Cortex of kidney (tissue), 1 donor: ENCODE measurements at places on chromosomes 5 and 9.

GRCh38 chr9:6444128-6444527, 31.1 kb downstream of the UHRF2 start:
- no peak for DNase-seq

DNA sequence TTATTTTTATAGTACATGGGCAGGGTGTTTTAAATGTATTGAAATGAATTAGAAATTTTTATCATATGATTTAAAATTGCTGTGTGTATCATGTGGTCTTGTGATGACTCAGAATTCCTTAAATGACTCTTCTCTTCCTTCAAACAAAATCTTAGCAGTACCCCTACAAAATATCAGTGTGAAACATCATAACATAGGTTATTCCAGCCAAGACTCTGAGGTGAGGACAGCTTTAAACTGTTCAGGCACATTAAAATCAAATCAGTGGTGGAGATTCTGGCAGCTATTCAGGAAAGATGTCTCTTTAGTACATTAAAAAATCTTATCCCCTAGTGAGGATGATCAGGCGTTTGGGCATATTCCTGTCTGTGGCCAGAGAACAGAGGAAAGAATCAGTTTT, 174.0 kb downstream of the MAN2A1 start:
- no peak for DNase-seq

DNA sequence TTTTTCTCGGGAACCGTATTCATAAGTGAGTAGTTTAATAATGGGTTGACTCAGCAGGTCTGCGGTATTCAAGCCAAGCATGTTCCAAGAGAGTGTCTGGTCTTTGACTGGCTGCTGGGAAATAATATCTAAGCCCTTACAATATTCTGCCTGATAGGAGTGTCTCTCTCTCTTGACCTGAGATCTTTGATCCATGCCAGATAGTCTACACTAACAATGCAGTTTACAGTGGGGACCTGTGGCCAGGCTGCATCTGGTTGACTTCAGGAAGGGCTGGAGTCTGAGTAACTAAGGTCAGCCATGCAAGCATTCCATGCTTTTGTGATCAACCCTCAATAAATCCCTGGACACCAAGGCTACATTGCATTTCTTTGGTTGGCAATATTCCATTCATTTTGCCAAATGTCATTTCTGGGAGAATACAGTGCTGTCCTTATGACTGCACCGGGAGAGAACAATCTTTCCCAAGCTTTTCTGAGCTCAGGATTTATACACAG, 195.5 kb downstream of the SEMA5A start:
- no peak for DNase-seq

DNA sequence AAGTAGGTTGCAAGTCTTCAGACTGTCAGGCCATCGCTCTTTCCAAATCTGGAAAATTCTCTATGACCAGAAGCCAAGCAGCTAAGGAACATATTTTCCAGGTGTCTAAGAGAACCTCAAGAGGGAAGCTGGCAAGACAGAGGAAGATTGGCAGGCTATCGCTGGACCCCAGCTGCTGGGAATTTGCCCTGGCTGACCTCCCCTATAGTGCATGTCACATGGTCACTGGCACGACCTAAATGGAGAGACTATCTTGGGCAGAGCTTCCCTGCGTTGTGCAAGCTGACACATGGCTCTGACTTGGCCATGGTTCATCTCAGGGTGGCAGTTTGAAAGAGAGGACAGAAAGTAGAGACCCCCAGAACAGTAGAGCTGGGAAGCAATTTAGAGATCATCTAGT, 104.9 kb upstream of the ZNF618 start:
- DNase-seq, result no peak

GRCh38 chr5:154610321-154611154, 132.5 kb upstream of the HAND1 start:
- no peak for DNase-seq

- no peak for DNase-seq
Observed at GRCh38 chr5:36436306-36436705, 134.6 kb upstream of the RANBP3L start.

- DNase-seq, result no peak
Observed at GRCh38 chr5:150339841-150340240, 17.7 kb upstream of the TCOF1 start.

- DNase-seq, result no peak
Observed at GRCh38 chr9:109450346-109450745, 47.8 kb downstream of the PTPN3 start.

- DNase-seq, result no peak
Observed at GRCh38 chr9:137114613-137115393, at the start of gene DPP7. DPP7 (minus strand) TSS chr9:137114733; CDS start chr9:137114713, 20 bp downstream.

- no peak for DNase-seq
Observed at GRCh38 chr9:99377790-99378775, 156.0 kb downstream of the SEC61B start.

- no peak for DNase-seq
Observed at GRCh38 chr9:38622288-38622674, 1.9 kb upstream of the ANKRD18A start.

GRCh38 chr9:120974921-120975320, 48.3 kb upstream of the TRAF1 start:
- no peak for DNase-seq

- no peak for DNase-seq
Observed at GRCh38 chr5:6201631-6202030, 176.7 kb downstream of the MED10 start.

- no peak for DNase-seq
Observed at GRCh38 chr5:120035815-120036577, 406.6 kb downstream of the FAM170A start.

- no peak for DNase-seq
Observed at GRCh38 chr9:36848946-36849345, 185.1 kb downstream of the PAX5 start.

DNA sequence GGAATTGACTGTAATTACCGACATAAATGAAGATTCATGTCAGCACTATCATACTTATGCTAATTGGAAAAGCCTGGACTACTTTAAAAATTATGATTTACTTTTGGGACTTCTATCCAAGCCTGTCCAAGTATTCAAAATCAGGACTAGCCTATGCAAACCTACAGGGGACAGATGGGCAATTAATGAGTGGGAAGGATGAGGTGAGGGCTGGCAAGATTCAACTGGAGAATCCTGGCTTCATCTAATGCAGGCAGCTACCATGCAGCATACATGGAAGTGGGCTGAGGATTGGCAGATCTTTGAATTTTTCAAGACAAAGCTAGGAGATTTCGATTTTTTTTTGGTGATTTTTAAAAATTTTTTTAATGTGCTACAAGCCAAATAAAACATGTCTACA, 532.6 kb downstream of the CSNK1G3 start:
- no peak for DNase-seq

DNA sequence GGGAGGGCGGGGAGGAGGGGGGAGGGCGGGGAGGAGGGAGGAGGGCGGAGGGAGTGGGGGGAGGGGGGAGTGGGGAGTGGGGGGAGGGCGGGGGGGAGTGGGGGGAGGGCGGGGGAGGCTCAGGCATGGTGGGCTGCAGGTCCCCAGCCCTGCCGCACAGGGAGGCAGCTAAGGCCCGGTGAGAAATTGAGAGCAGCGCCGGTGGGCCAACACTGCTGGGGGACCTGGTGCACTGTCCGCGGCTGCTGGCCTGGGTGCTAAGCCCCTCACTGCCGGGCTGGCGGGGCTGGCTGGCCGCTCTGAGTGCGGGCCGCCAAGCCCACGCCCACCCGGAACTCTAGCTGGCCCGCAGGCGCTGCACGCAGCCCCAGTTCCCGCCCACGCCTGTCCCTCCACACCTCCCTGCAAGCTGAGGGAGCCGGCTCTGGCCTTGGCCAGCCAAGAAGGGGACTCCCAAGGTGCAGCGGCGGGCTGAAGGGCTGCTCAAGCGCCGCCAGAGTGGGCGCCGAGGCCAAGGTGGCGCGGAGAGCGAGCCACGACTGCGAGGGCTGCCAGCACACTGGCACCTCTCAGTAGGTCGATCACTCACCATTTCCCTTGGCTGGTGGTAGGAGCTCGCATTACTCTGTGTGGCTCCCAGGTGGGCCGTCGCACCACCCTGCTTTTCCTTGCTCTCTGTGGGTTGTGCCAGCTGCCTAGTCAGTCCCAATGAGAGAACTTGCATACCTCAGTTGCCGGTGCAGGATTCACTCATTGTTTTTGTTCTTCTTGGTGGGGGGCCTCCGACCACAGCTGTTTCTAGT, 160.2 kb downstream of the CNTLN start:
- no peak for DNase-seq

- DNase-seq, result no peak
Observed at GRCh38 chr5:82584631-82585030, 306.5 kb upstream of the RPS23 start.

- no peak for DNase-seq
Observed at GRCh38 chr5:775961-776861, 8.3 kb downstream of the ZDHHC11B start.

DNA sequence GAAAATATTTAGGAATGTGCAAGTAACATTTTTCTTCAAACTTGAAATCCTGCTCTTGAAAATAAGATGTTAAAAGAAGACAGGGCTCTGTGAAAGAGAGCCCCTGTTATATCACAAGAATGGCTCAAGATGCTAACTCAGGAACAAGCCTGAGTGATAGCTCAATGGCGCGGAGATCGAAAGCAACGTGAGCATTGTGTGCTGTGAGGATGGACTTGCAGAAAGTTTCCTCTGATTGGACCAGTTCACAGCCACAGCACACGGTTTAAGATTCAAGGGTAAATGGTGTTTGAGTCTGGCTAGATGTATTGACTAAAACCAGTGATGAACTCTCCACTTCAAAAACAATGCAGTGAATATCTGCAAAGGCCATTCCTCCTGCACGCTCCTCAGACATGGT, 2387.0 kb downstream of the MAT2B start:
- DNase-seq, result no peak

GRCh38 chr5:1925111-1926070, 42.7 kb upstream of the IRX4 start:
- no peak for DNase-seq

DNA sequence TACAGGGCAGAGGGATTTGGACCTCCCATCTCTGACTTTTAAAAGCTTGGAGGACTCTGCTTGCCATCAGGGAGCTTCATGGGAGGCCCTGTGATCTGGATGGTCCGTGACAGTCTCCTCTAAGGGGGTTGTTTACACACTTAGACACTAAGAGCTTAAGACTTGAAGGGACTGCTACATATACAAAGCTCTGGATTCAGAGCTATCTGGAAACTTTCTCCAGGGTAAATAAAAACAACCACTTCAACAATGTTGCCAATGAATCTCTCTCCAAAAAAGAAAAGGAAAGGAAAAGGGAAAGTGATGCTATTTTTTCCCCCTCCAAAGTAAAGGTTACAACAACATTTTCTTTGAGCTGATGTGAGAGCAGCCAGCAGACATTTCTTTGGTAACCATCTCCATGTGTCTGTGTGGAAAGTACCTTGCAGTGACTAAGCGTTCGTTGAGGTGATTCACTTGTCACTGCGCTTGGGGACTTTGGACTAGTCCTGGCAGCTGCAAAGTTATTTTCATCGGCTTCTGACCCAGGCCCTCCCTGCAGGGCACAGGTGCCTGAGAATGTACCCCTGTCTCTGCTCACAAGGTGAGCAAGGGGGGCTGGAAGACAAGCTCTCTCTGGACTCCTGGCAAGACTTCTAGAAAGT, 262.1 kb upstream of the KLF4 start:
- no peak for DNase-seq

GRCh38 chr9:106350777-106351176, 512.2 kb upstream of the ZNF462 start:
- DNase-seq, result no peak

- DNase-seq, result no peak
Observed at GRCh38 chr9:4894076-4894475, 91.0 kb upstream of the JAK2 start.

DNA sequence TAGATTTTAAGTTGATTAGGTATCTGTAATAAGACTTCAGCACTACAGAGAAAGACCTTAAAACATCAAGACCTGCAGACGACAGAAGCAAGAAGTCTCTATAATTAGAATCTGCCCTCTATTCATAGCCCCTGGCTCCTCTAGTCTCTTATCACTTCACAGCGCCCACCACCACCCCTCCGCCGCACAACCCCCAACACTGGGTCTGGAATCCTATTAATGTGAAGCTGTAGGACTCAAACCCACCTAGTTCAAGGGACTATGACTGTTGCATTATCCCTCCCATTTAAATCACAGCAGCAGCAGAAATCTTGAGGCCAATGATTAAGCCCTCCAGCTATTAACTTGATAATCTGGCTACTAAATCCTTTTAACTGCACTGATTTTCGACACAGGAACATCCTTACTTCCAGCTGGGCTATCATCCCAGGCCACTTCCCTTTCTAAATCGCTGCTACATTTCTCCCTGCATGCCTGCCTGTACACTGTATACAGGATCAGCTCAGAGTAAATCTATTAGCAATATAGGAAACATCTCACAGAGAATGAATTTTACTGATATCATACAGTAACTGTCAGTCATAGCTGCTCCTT, 159.5 kb upstream of the GRAMD2B start:
- DNase-seq, result no peak

GRCh38 chr5:81829242-81829641, 78.3 kb upstream of the SSBP2 start:
- DNase-seq, result no peak

DNA sequence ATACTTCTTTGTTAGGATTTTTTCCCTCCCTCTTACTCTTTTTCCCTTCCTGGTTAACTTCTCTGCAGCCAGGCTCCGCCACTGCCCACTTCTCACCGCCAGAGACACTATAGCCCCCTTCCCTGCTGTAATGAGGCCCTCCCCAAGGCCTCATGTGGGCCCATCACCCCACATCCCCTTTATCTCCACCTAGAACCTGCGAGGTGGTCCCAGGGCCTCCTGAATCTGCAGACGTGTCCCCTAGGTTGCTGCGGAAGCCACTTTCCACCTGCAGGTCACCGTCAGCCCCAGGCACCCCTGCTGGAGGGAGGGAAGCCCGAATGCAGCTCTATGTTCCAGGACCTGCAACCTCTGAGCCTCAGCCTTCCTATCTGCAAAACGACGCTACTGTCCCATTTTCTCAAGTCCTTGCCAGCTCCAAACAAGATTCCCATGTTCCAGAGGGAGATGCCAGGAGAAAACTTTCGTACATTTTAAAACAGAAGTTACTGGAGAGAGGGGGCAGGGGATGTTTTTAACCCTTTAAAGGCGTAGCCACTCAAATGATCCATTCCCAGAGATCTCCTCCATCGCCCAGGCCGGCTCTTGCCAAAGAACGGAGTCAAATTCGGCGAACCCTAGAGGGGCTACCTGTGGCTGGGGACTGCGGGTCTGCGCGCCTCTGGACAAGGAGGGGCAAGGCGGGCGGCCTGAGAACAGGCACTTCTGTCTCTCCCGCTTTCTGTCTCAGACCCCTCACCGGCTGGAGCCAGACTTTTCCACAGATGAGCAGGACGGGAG, 929 bp downstream of the SH3PXD2B start:
- no peak for DNase-seq

DNA sequence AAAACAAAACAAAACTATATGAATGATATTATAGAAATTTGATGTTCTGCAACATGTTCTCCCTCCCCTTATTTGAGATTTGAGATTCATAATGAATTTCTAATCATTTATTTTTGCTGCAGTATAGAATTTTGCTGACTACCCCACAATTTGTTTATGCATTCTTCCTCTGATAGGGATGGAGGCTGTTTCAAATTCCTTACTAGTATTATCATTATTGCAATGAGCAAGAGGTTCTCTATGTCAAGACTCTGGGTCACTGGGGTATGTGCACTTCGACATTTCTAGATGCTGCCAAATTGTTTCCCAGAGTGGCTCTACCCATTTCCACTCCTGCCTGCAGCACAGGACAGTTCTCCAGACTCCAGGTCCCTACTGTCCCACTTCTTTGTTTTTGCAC, 54.9 kb upstream of the DAB2IP start:
- DNase-seq, result no peak
